ENCODE measurements at places on chromosomes 11 and 22.

GRCh38 chr11:67614730-67615714 is 8.3 kb downstream of the NDUFV1 start:
- peak; percentile 46 for DNase-seq

DNA sequence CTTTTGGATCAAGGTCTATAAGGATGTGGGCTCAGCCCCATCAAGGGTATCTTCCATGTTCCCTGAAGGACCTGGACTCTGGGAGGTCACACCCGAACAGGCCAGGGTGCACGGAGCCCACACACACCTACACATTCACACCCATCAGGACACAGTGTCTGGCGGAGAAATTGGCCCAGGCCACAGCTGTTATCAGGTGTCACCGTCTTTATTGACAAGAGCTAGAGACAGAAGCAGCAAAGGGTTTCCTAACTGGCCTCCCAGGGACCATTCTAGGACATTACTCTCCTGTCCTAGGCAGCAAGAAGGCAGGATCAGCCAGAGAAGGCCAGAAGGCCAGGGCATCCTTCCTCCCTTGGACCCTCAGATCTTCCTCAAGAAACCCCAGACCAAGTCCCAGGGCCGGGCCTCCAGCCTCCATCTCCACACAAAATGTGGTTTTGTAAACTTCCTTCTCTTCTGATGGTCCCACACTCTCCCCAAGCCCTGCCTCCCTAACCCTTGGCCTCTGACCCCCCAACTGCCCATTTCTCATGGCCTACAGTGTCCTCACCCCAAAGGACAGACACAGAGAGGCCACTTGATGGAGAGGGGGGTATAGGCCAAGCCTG is 8.1 kb downstream of the SSTR3 start:
- DNase-seq, result no peak

DNA sequence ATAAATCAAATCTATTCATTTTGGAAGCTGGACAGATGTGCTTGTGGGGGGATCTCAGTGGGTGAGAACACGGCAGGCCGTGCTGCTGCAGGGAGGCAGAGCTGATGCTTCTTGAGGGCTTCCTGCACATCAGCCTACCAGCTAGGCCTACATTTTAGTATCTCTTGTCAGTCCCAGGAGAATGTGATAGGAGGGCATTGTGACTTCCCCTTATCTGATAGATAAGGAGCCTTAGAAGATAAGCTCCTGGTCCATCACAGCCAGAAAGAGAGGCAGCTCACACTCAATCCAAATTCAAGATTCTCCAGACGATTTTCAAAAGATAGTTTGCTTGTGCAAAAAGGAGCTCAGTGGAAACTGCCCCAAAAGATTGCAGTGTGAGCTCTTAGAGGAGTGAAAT is 89.0 kb downstream of the SHANK2 start:
- no peak for DNase-seq

DNA sequence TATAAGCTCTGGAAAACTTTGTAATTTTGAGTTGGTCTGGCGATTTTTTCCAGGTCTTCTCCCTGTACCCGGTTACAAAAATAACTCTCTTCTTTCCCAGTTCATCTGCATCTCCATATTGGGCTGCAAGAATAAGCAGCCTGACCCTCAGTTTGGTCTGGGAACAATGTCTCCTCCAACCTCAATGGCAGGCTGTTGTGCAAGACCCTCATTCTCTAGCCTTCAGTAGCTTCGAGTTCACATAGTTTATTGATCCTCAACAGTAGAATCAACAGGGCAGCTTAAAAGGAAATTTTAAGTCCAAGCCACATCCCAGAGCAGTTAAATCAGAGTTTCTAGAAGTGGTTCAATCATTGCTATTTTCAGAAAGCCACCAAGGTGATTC is 35.3 kb downstream of the TMPRSS5 start:
- no peak for DNase-seq

DNA sequence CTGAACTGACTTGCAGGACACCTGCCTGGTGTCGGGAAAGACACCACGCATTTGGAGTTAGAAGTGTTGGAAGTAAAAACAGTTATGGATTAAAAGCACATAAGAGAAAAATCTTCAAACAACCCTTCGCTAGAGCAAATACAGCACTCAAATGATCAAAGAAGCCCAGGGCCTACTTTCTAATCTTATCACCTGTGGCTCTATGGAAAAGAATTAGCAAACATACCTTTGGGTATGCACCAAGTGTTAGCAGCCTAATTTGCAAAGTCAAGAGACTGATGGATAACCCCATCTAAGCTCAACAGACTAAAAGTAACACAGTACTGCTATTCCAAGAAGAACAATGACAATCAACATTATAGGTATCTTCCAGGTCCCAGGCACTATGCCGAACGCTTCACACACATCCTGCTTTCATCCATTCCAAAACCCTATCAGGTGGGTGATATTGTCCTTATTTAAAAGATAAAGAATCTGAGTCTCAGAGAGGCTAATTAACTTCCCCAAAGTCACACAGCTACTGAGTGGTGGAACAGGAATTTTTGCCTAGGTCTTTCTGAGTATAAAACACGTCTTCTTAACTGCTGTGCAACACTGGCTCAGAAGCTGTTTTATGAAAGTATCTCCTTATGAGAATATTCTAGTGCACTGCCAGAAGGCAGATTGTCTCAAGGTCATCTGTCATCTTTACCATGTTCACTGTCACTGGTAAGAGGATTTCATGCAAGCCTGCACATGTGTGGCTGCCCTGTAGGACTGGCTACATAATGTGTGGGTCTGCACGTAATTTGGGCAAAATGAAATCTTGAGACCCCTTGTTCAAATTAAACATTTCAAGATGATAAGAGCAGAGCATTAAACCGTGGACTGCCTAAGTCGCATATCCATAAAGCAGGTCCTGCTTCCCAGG is 16.4 kb downstream of the SLC1A2 start:
- no peak for DNase-seq

DNA sequence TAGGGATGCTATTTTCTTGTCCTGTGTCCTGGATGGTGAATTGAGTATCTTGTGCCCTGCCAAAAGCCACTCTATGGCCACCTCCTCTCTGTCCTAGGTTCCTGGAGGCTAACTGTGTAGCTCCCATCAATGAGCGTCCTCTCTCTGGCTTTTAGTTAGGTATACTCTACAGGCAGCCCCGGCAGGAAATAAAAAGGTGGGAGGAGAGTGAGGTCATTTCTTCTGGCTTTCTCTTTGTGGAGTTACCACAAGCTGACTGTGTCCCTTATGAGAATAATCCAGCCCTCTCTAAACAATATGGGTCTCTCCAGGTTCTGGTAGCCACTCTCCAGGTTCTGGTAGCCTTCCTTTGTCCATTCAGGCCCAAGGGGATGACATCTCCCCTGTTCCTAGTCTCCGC is 11.7 kb upstream of the ASPHD2 start:
- no peak for DNase-seq

GRCh38 chr22:35622191-35622913 is 5.2 kb upstream of the MB start:
- no peak for DNase-seq

Data from activated CD4-positive, alpha-beta T cell treated with anti-CD3 and anti-CD28 coated beads for 4 hours (primary cell).